ENCODE measurements at places on chromosomes 5 and 9. TPM values are rescaled to one million over a fixed set of nuclear protein-coding genes. Genes with fewer than 3 reads are reported as not detected.

Gene ADAMTS13
- total RNA-seq: 6.1 TPM

Gene PDE6A
- total RNA-seq: 0.22 TPM

Gene INSL4
- total RNA-seq: not detected

Gene KCNN2
- total RNA-seq: not detected

DNA sequence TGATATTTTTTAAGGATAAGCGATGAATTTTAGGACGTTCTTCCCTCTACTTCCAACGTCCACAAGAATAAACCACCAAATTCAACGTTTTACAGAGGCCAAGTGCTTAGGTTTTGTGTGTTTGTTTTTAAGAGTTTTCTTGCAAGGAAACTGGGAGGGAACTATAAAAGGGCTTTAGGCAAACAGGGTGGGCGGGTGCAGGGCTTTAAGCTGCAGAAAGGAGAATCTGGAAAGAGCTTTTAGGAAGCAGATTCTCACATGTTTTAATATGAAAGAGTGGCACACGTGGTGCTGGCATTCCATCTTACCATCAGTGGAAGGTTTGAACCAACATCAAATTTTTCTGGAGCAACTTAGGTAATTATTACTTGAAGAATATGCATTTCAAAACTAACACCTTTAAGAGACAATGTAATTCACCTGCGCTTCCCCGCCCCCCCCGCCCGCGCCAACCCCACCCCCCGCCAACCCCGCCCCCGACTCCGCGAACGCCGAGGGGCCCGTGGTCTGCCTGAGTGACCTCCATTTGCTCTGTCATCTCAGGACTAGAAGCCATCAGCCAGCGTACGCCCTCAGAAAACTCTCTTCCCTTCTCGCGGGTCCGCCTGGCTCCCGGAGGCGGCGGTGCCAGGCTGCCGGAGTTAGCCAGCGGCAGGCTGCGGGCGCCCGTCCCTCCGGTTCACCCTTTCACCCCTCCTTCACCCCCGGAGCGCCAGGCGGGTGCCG lies 911 bp upstream of the PIK3R1 start:
- no peak for DNase-seq

DNA sequence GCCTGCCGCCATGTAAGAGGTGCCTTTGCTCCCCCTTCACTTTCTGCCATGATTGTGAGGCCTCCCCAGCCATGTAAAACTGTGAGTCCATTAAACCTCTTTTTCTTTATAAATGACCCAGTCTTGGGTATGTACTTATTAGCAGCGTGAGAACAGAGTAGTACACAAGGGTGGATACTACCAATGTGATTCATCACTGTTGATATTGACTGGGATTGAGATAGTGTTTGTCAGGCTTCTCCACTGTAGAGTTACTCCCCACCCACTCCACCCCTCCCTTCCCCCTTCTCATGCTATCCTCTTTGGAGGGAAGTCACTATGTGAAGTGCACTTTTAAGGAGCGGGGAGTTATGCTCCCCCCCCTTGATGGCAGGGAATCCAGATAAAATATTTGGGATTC lies 11.4 kb upstream of the CRHBP start:
- no peak for DNase-seq

DNA sequence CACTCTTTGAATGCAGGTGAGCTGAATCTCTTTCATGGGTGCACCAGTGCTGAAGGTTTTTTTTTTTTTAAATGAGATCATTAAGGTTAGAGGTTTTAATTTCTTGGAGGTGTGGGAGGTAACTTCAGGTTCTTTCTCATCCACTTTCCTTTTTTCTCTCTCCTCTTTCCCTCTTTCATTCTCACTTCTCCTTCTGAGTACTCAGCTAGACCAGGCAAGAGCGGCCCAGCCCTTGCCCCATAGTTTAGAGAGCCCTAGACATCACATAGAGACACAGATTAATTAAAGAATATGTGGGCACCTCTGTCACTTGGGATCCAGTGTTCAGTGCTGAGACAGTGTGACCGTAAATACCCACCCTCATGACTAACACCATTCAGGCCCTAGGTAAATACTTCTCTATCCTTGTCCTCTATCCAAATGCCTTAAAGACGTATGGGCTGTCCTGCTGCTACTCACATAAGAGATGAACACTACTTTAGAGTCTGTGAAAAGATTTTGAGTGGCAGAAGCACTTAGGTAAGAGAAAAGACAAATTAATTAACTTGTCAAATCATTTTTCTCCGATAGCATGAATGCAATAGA lies 174.1 kb downstream of the TLE4 start:
- no peak for DNase-seq

GRCh38 chr5:95633671-95634070 lies 12.9 kb upstream of the RFESD start:
- no peak for DNase-seq

- no peak for DNase-seq
Observed at GRCh38 chr9:132328580-132328979, 26.2 kb downstream of the SETX start.

DNA sequence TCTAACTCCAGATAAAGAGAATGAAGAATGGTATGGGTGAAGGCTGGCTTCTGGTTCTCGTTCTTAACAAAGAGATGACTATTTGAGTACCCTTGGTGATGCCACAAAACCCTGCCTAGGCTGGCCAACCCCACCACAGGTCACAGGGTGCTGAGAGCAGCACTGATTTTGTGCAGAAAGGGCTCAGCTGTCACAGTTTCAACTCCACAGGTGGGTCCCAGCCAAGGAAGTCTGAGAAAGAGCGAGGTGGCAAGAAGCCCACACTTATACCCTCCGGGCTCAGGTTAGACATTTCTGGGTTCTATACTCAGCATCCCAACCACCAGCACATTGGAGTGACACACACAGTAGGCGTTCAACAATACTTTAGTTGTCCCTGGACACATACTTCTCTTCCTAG lies 118.1 kb downstream of the SLIT3 start:
- no peak for DNase-seq

- DNase-seq: peak; percentile 70
Observed at GRCh38 chr5:113606298-113607134, 93.0 kb downstream of the YTHDC2 start.

GRCh38 chr5:142100307-142100706 lies 8.3 kb upstream of the NDFIP1 start:
- DNase-seq: no peak

DNA sequence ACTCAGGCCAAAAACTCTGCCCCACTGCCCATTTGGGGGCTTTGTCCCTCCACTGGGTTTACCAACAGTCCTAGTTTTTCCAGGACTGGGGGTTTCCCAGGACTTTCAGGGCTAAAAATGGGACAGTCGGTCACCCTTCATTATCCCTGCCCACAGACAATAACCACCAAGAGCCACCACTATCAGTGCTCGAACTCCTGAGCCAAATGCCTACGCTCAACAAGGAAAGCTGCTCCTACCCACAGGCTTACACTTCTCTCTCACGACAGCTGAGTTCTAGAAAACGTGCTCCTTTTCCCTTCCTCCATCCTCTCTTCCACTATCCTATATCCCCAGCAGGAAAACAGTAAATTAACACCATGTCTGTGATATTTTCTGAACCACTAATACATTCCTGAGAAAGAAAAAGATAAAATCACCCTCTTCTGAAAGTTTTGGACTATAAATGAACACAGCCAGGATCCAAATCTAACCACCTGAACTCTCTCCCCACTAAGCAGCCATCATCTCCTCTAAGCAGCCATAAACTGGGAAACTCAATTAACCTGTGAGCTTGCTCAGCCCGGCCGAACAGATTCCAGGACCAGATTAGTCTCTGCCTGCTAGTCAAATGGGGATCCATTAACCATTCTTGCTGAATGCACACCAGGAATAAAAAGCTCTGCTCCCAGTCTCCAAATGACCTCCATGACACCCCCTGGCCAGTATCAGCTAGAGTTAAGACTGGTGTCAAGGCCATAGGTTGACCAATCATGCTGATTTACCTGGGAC lies 41.8 kb downstream of the KLHL3 start:
- no peak for DNase-seq

GRCh38 chr9:5578018-5578697 lies 50.7 kb upstream of the RIC1 start:
- DNase-seq: no peak

GRCh38 chr5:141483902-141484301 lies 928 bp upstream of the PCDHGC4 start:
- DNase-seq: no peak

DNA sequence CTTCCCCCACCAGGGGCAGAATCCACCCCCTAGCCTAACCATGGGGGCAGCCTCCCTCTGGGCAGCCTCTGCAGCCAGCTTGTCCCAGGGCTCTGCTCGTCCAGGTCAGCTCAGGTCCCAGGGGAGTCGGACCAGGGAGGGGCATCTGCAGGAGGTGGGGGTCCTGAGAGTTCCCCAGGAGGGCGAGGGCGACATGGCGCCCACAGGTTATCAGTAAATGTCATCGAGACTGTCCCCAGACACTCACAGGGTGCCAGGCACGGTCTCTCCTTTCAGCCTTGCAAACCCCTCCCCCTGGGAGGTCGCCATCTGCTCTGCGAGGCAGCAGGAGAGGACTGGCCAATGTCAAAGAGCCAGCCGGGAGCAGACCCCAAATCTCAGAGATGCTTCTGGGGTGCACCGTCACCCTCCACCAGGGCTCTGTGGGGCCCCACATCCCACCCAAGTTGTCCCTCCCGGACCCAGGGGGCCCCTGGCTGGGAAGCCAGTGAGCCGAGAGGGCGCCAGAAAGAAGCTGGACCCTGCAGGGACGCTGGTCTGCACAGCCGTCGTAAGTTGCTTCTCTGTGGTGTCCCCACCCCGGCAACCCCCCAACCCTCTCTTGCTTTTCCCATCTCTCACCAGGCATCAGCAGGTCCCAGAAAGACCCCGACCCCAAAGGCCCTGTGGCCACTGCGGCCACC lies 69.3 kb downstream of the NTNG2 start:
- no peak for DNase-seq

- peak; percentile 94 for DNase-seq
Observed at GRCh38 chr5:10288592-10289219, 19.0 kb downstream of the CMBL start.

GRCh38 chr5:7422316-7423106 lies 26.6 kb downstream of the ADCY2 start:
- no peak for DNase-seq

DNA sequence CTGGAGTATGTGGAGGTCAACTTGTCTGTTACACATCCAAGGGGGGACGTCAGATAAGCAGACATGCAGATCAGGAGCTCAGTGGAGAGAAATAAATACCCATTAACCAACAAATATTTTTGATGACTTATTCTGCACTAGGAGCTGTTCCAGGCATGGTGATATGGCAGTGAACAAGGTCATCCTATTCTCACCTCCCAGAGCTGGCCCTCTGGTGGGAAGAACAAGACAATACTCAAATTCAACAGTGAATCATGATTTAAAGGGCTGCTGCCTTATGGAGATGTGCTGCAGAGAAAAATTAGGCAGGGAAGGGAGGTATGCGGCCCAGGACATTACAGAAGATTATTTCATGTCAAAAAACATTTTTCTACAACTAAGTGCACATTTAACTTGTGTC lies 36.5 kb downstream of the SYK start:
- peak; percentile 9 for DNase-seq

DNA sequence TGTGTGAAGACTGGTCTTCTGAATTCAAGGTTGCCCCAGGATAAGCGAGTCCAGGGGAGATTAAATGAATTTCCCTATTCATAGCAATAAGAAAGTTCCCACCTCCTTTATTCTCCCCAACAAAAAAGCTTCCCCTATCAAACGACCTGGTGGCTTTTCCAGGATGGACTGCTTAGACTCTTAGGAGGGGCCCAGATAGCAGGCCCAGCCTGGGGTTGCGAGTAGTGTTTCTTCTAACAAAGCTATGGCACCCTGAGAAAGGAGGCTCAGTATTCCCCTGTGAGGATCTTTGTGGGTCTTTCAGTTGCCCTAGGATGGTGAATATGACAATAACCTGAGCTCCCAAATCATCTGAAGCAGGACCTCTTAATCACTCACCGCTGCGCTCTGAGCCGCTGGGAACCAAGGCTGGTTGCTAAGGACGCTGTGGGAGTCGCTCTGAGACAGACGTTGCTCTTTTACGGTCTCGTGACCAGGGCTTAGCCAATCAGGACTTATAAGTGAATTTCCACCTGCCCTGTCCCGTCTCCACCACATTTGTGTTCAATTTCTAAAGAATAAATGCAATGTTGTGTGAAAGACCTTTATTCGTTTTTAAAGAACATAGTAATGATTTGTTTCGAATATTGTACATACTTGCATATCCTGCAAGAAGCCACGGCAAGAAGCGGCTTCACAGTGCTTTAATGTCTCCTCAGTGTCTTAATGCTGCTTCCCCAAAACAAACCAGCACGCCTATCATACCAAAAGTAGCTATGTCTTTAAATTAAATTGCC lies at the start of gene TMEM232:
Gene TMEM232 (minus strand): TSS at position 423 of the 776 bp plus-strand sequence. CDS start 59,319 bp downstream, outside the sequence.
- DNase-seq: no peak

All from MCF 10A (cell line).